ENCODE measurements at places on chromosomes 5 and 9.
A peak's percentile ranks its signal among the peaks of the same experiment; 100 is the strongest.

GRCh38 chr5:5739490-5739945, 317.0 kb downstream of the ICE1 start:
- DNase-seq: no peak

GRCh38 chr5:15243301-15244020, 256.5 kb upstream of the FBXL7 start:
- DNase-seq: no peak

- no peak for DNase-seq
Observed at GRCh38 chr9:106893088-106893487, 30.1 kb downstream of the ZNF462 start.

DNA sequence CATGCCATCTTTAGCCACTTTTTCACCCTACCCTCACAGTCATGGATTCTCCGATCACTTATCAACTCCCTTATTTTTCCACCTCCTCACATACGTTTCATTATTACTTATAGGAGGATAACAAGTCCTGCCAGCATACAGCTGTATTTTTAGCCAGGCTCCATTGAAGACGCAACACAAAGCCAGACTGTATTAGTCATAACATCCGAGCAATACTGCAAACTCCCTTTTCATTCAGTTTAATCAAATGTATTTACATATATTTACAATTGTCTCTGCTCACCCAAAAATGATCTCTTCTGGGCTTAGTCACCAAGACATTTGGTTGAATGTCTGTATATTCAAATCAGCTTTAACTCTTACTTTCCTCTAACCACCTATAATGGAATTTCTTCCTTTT, 126.4 kb upstream of the PRLR start:
- no peak for DNase-seq

DNA sequence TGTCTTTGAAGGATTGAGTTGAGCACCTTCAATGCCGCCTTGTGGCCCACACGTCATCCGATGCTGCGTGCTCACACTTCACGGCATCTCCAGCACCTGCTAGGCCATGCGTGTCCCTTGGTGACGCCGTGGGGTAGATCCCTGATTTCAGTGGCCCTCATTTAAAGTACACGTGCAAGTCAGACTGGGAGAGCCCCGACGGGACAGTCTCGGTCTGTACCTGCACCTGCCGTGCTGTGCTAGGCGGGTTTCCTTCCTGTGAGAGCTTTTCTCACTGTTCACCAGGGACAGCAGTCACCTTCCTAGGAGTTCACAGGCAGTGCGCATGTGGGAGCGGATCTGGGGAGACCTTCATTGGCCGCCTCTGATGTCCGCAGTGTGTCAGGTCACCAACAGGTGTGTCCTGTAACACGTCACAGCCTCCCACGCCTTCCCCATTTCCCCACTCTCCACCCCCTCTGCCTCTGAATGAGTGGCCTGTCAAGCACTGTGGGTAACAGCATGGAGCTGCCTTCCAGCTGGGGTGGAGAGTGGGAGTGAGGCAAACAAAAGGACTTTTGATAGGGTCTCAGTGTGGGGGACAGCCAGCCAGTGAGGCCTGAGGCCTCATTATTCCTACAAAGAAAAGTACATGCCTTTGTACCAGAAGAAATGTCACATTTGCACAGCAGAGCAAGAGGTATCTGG, 236.4 kb downstream of the FANCC start:
- DNase-seq: no peak

DNA sequence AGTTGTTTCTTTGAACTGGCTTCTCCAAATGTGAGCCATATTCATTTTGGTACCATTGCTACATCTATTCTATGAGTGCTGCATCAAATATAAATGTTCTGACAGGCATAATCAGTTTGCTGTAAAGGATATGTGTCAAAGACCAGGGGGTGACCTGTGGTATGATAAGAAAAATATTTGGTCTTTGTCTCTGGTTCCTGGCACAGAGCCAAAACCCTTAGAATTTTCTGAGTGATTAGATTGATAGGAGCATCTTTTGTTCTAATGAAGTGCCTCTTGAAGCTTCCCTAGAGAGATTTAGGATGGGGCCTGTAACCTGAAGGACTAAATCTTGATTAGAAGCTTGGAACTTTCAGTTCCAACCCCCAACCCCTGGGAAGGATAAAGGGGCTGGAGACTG, 256.3 kb downstream of the NNT start:
- no peak for DNase-seq

GRCh38 chr5:74328221-74328630, 312.3 kb downstream of the ENC1 start:
- no peak for DNase-seq

DNA sequence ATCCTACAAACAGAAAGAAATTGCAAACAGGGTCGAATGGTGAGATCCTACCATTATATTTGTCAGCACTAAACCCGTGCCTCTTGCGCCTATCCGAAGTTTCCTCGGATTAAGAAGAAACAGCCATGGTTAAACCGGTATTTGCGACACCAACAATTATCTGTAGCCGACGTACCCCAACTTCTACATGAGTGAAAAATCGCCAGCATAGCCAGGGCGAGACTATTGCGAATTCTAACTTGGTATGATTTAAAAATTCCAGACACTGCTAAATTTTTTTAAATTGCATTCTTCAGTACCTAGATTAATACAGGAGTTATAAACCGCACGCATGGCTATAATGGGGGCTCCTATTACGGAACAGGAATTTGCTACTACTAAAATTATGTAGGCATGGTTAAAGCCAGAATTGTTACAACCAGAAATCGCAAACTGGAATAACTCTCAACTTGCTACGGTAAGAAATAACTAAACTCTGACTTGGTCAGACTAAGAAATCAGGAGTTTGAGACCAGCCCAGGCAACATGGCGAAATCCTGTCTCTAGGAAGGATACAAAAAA, 25.3 kb upstream of the ANXA2R start:
- peak; percentile 39 for DNase-seq

DNA sequence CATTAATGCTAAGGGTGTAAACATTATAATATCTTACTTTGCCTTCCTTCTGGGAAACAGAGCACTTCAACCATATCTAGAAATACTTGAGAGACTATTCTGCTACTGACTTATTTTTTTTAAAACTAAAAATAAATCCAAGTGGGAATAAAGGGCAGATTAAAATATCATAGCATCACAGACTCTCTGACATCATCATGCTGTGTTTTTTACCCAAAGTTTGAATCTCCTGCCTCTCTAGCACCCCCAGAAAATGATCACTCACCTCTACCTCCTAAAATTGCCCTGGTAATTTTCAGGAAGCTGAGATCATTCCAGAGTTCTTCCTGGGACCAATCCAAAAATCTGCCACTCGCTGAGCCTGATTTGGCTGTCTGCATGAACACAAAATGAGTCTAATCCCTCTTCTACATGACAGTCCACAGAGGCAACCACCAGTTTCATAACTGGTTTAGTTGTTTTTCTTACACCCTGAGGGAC, 813.8 kb upstream of the DMAC1 start:
- no peak for DNase-seq

DNA sequence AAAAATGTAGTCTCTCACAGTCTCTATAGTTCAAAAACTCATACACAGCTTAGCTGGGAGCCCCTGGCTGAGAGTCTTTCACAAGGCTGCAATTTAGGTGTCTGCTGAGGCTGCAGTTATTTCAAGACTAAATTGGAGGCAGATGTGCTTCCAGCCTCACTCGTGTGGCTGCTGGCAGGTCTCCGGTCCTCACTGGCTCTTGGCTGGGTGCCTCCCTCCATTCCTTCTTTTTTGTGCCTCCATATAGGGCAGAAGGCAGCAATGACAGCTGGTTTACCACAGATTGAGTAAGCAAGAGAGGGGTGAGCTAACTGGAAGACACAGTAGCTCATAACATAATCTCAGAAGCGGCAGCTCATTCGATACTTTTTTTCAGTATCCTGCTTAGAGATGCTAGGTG, 2167.7 kb upstream of the WWC1 start:
- no peak for DNase-seq

- DNase-seq: peak; percentile 66
Observed at GRCh38 chr9:96619491-96620180, at the start of gene CDC14B. Gene CDC14B, minus strand, starts transcription at chr9:96619843. Its CDS starts 465 bp downstream, at chr9:96619378.

DNA sequence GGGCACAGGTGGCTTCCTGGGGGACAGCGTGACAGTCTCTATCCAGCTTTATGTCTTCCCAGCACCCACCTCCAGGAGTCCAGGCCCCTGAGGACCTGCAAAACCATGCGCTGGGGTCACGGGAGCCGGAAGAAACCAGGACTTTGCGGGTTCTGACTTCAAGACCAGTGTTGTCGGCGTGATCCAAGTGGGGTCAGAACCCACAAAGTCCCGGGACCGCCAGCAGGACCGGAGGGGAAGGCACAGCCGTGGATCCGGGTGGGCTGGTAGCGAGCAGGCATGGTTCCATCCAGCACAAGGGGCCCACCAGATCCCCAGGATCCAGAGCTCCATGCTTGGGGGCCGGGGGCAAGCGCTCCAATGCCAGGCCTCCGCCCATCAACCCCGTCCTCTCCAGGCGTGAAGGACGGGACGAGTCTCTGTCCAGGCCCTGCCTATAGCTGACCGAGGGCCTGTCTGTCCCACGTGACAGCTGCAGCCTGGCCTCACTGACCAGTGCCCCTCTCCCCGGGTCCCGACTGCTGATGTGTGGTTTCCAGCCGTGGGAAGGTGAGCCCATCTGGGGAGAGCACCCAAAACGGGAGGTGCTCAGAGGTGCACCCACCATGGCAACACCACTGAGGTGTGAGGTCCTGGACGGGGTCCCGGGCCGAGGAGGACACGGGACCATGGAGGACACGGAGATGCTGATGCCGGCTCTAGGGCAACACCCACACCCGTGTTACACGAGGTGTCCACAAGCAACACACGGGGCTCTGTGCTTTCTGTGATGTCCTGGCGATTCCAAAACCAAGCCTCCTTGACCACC, 48.9 kb downstream of the SLC12A7 start:
- no peak for DNase-seq

- DNase-seq: no peak
Observed at GRCh38 chr9:124527781-124528180, 20.6 kb upstream of the NR5A1 start.

DNA sequence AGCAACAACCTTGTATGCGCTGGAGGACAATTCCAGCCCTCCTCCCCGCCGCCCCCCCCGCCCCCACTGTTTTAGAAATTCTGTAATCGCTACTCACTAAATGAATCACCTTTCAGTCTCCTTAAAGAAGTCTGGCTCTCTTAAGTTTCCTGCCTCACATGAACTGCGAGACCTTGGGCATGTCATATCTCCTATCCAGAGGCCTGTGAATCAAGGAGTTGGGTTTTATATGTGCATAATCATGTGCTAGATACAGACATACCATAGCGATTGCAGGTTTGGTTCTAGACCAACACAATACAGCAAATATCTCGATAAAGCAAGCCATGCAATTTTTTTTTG, 337 bp upstream of the DMAC1 start:
- DNase-seq: peak; percentile 12

DNA sequence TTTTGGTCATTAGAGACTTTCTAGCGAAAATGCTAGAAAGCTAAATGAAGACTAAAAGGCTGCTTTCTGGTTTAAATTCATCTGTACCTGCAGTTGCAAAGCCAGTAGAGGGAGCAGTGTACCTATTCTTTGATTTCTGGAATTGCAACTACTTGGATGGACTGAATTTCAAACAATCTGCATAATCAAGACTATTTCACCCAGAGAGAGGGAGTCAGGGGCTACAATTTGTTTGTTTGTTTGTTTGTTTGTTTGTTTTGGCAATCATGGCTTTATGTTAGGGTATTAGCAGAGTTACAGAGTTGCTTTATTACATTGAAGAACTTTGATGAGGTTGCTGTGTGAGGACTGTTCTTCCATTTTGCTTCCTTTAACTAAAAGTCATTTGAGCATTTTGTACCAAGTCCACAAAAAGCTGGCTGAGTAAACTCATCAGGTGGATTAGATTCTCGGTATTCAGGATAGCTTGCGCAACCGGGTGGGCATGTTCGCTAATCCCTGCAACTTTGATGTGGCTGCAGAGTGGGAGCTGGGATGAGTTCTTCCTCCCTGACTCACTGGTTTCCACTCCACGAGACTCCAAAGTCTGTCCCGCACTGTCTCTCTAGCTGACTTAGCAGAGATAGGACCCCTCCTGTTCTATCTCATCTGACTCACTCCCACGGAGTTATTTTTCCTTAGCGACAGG, 80.0 kb upstream of the TUT7 start:
- DNase-seq: peak; percentile 17

DNA sequence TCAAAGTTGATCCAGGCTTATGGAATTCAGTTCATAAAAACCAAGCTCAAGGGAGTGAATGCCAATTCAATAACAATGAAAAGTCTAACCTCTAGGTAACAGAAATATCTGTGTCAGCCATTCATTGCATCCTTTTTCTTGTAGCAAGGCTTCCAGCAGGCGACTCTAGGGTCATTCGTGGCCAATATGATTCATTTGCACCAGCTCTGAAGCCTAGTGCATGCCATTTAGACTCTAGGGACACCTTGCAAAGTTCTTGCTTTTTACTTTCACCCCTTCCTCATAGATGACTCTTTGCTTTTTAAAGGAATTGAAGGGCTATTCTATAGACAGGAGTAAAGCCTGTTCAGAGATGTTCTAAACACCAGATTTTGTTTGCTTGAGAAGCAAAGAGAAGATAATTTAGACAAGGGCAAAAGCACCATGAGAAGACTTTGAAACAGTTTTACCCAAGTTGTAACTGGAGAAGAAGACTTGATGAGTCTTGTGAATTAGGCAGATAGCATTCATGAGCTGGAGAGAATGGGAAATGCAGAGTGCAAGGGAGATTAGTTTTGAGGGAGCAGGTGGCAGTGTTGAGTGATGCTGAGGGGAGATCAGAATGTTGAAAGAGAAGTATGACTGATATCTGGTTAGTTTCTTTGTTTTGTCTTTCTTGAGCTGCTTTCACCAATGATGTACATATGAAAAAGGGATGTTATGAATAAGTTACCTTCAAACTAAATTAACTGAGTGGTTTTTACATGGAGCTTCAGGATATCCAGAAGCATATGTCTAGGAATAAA, 94.5 kb downstream of the F2RL2 start:
- DNase-seq: no peak

GRCh38 chr5:143170977-143171376, 232.5 kb downstream of the NR3C1 start:
- DNase-seq: no peak

GRCh38 chr9:98379572-98379971, 124.1 kb upstream of the TBC1D2 start:
- no peak for DNase-seq

- DNase-seq: no peak
Observed at GRCh38 chr9:71552480-71552879, 215.8 kb downstream of the CEMIP2 start.

DNA sequence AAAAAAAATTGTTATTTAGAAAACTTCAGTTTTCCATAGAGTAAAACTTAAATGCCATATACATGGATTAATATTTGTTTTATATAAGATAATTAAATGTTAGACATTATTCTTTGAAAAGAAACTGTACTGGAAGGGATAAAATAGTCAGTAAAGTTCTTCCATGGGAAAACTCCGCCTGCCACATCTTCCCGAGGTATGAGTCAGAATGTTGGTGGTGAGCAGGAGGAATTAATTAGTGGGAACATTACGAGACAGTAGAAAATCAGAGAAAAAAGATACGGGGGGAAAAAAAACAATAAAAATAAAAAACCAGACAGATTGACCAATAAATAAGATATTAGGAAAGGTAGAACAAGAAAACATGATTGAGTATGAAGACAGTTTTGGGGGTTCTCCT, 930.3 kb upstream of the C9orf72 start:
- DNase-seq: no peak

- DNase-seq: no peak
Observed at GRCh38 chr9:4665357-4665756, 923 bp downstream of the SPATA6L start.

All from CD4-positive, alpha-beta T cell treated with Interleukin-15 for 4 hours (primary cell).